Stimulated activated CD4-positive, alpha-beta T cell treated with anti-CD3 and anti-CD28 coated beads, Interleukin-1b, Interleukin-23, amount 100 ng/mL, for 1 hour (primary cell): ENCODE measurements at places on chromosomes 6 and 20.

GRCh38 chr6:25306379-25306778 is 27.2 kb downstream of the CARMIL1 start:
- no peak for DNase-seq

GRCh38 chr6:142225115-142225514 is 76.7 kb upstream of the ADGRG6 start:
- no peak for DNase-seq

GRCh38 chr6:73612611-73613010 is 41.2 kb downstream of the SLC17A5 start:
- no peak for DNase-seq

GRCh38 chr6:150466196-150466595 is 97.4 kb downstream of the IYD start:
- DNase-seq: no peak

- peak; percentile 62 for DNase-seq
Measured at GRCh38 chr6:163414117-163414945, at the start of gene QKI. Gene QKI (plus strand): TSS chr6:163414718. CDS start chr6:163415194, 476 bp downstream.

DNA sequence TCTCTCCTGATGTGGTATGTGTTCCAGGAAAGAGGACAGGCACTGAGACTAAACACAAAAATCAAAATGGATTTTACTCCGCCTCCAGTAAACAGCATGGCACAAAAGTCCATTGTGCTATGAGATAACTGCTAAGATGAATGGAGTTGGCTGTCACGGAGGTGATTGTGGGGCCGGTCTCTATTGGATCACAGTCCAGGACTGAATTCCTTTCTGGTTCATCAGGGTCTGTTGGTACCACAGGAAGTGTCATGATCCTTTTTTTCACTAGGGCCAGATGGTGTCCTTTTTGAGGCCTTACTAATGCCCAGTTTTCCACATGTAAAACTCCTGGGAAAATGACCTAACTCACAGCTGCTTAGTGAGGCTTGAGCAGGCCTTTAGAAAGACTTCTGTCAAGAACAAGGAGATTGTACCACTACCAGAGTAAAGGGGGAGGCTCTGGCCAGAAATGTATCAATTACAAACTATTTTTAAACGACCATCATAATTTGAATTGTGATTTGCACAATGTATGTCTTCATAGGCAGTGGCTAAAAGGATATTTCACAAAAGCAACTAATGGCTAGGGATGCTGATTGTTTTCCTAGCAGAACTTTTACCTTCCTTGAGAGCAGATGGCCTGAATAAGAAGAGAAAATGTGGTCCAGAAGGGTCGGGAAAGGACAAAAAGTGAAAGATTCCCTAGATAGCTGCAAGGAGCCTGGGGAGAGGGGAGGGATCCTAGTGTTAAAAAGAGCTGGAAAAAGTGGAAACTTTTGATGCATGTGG is 192.2 kb upstream of the POU3F2 start:
- DNase-seq: no peak

GRCh38 chr6:108322728-108323127 is 27.9 kb downstream of the AFG1L start:
- no peak for DNase-seq

DNA sequence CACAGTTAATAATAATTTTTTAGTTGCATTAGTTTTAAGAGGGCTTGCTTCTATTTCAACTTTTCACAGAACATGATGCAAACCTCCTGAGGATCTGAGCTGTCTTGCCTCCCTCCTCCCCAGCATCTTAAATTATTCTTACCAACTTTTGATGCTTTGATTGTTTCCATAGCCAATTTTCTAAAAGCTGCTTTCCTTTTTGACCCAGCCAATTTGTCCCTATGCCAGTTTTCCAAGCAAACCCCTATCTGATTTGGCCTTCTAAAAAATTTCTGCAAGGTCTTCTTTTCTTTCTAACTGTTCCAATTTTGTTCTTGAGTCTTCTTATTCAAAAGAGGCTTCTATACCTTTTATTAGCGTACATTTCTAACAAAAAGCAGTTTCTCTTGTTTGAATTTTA is 26.5 kb upstream of the SNAP25 start:
- DNase-seq: no peak

DNA sequence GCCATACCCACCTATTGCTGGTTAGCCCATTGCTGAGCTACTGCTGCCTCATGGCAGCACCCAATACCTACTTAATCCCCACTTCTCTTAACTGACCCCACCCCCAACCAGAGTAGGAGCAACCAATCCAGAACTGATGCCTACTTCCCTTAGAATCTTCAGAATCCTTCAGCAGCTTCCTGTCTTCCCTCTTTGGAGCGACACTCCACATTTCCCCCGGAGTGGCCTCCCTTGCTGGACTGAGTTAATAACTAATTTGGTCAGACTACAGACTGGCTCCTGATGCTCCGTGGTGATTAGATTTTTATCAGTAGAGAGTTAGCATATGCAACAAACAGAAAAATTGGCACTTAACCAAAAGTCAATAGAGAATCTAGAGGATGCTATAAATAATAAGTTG is 51.2 kb upstream of the UBR2 start:
- DNase-seq: no peak

DNA sequence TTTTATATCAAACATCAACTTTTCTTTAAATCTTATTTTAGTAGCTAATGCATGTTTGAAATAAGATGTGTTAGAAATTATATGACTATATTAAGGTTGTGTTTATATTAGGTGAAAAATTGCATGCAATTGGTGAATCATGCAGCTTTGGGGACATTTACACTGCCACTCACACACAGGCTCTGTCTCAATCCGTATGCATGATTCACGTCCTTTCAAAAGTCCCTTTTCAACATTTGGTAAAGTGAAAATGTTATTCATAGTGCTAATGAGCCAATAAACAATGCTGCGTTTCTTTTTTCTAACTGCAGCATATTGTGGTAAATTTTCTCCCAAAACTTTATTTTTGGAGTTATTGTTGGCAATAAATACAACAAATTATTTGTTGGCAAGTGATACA is 198.0 kb downstream of the FUT9 start:
- no peak for DNase-seq

DNA sequence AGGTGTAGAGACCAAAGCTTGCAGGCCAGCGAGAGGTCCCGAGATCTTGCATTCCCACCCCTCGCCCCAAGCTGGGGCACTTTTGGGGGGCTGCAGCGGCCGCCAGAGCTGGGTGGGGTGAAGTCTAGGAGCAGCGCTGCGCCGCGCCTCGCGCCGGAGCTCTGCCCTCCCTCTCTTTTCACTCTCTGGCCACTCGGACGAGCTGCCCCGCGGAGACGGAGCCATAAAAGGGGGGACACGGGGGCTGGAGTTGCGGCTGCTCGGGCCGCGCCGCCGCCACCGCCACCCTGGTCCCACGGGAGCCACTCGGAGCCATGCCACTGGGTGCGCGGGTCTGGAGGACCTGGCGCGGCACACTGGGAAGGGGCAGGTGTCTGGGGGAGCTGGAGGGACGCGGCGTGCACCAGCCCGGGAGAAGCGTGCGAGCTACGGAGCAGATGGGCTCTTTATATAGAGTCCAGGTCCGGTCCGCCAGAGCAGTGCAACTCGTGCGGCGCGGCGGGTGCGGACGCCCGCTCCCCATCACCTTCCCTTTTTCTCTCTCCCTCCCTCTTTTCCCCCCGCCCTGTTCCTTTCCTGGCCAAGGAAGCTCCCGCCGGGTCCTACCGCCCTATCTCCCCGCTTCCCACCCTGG is 687 bp upstream of the HTR1B start:
- no peak for DNase-seq

DNA sequence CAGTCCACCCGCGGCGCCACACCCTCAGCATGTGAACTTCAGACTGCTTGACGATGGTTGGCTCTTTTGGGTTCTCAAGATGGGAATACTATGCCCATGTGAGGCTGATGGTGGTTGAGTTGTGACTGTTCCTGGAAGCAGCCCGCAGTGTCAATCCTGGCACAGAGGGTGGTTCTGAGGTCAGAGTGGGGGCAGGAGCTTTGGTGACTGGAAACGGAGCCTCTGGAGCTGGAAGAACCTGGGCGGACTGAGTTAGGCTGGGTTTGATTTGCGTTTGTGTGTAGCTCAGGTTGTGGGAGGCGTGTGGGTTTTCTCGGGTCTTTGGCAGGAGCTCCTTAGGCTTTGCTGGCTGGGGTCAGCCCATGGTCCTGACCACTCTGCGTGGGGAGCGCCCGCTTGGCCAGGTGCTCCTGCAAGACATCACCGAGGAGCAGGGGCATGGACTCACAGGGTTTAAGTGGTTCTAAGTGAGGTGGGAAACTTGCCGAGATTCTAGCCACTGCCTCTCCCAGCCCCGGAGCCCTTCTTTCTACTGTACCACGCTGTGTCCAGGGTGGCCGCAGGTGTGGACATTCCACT is 37.3 kb upstream of the SLC22A1 start:
- no peak for DNase-seq

GRCh38 chr6:145929037-145929633 is 35.0 kb downstream of the SHPRH start:
- no peak for DNase-seq

DNA sequence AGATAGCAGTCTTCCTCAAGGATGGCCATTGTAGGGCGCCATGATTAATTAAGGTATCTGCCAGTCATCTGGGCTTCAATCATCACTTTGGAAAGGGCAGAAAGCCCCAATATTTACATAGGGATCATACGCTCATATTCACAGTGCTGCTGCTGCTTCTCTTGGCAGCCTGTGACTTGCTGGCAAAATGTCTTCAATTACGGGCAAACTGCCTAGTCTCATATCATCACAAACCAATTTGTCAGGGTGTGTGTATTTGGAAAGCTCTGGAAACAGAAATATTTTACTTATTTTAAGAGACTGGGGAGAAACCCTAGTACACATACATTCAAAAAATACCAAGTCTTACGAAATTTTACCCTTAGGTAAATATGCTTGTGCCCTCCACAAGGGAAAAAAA is 77.6 kb downstream of the SAMD5 start:
- no peak for DNase-seq

DNA sequence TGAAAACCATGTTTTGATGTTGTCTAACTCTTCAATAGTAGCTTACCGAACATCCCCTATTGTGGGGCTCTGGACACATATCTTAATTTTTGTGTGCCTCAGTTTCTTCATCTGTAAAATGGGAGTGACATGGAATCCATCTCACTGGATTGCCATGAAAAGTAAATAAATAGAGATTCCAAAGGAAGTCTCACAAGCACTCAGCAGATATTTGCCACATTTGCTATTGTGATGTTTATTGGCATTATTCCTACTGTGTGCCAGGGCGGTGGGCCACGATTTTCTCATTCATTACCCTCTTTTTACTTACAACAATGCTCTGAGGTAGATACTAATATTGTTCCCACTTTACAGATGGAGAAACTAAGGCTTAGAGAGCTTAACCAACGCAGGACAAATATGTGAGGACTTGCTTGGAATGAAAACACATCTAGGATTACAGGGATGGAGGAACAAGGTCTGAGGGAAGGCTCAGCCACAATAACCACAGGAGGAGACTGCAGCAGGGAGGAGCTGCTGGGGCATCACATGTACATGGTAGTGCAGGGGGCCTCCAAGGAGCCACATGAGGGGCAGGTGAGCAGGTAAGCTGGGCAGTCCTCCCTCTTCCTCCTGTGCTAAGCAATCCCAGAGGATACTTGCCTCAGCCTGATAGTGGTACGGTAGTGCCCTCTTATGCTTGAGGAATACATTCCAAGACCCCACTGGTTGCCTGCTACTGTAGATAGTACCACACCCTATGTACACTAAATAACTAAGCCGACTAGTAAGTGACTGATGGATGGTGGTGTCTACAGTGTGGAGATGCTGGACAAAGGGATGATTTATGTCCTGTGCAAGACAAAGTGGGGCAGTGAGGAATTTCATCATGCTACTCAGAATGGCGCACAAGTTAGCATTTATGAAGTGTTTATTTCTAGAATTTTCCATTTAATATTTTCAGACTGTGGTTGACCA is 176.9 kb downstream of the FOXA2 start:
- no peak for DNase-seq

GRCh38 chr20:16580147-16580546 is 6.9 kb upstream of the KIF16B start:
- no peak for DNase-seq

GRCh38 chr20:20690676-20691476 is 21.6 kb downstream of the RALGAPA2 start:
- DNase-seq: no peak

DNA sequence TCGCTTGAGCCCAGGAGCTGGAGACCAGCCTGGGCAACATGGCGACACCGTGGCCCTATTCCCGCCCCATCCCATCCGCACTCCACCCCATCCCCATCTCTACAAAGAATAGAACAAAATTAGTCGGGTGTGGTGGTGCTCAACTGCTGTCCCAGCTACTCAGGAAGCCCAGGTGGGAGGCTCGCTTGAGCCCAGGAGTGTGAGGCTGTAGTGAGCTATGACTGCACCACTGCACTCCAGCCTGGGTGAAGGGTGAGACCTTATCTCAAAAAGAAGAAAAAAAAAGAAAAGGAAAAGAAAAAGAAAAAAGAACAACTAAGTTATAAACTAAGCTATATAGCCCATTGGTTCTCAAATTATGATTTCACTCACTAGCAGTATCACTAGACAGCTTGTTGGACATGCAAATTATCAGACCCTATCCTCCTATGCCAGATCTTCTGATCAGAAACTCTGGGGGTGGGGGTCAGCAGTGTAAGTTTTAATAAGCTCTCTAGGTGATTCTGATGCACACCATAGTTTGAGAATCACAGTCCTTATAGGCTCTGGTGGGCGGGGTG is 491 bp upstream of the ITCH start:
- no peak for DNase-seq

GRCh38 chr20:9038791-9039535 is 29.9 kb upstream of the PLCB4 start:
- no peak for DNase-seq

GRCh38 chr6:46323312-46323965 is 152.7 kb upstream of the ENPP5 start:
- no peak for DNase-seq

DNA sequence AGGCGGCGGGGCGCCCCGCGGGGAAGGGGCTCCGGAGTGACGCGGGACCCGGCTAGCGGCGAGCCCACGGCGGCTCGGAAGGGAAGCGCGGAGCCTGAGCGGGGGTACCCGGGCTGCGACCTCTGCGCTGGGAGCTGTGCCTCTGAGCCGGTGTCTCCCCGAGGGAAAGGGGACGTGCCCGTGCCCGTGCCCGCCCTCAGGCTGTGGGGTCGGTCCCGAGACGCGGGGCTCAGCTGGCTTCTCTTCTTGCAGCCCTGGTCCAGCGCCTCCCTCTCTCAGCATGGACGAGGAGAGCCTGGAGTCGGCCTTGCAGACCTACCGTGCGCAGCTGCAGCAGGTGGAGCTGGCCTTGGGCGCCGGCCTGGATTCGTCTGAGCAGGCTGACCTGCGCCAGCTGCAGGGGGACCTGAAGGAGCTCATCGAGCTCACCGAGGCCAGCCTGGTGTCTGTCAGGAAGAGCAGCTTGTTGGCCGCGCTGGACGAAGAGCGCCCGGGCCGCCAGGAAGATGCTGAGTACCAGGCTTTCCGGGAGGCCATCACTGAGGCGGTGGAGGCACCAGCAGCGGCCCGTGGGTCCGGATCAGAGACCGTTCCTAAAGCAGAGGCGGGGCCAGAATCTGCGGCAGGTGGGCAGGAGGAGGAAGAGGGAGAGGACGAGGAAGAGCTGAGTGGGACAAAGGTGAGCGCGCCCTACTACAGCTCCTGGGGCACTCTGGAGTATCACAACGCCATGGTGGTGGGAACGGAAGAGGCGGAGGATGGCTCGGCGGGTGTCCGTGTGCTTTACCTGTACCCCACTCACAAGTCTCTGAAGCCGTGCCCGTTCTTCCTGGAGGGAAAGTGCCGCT is 686 bp downstream of the ZGPAT start:
- no peak for DNase-seq
